ENCODE measurements at places on chromosomes 7 and 10.

DNA sequence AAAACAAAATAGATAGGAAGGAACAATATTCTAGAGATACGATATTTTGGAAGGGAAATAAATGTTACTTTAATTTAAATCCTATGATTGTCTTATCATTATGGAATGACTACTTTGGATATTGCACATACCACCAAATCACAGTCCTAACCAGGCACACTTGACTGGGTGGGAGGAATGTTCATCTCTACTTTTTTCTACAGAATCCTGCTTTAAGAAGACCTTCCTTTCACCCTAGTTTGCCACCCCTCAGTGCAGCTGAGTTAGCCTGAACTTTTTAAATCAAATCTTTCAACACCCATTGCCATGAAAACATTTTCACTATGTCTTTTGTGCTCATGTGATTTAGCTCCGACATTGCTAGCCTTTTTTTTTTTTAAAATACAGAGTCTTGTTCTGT lies 38.1 kb downstream of the RELN start:
- DNase-seq = no peak

GRCh38 chr7:144009361-144009760 lies 9.2 kb downstream of the OR6B1 start:
- DNase-seq = no peak

DNA sequence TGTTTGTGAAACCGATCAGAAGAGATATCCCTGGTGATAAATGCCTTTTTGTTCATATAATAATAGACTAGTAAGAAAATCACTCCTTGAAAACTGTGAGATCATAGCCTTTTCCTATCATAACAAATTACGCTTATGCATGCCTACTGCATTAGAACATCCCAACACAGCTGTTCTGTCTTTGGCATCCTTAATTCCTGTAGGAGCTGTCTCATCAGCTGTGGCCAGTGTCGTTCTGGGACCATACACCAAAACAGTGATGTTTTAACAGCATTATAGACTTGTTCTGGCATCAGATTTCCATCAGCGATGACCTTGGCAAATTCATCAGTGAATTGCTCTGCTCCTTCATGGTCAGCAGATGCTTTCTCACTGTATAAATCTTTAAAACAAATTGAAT lies 423.6 kb upstream of the LRGUK start:
- no peak for DNase-seq

DNA sequence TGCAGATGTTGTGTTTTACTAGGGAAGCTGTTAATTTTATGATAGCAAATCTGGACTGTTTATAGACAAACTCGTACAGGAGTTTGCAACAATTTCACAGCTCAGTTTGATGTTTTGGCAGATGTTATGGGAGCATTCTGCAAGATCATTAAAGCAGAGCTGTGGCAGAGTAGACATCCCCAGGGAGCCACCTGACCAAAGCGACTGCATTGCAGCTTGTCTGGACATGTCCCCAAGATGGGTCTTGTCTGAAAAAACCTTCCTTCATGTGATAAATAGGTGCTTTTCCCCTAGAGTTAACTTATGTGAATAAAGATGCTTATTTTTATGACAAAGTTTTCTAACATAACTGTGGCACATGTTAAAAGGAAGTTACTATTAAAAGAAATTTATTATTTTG lies 91.2 kb upstream of the GPR141 start:
- DNase-seq = no peak

DNA sequence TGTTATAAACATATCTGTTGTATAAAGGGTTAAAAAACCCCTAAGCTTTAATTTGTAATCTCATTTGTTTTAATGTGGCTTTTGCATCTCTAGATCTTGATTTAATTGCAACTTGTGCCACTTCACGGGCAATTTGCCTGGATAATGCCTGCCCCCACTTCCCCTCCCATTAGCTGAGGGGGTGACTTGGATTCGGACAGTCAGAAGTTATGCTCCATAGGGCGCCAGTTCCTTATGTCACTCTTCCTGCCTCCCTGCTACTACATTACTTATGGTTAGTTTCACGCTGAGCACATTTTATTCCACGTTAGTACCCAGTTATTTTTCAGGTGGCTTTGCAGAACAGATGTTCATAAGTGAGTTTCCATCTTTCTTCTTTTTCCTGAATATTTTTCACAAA lies 1015.2 kb upstream of the PHF14 start:
- DNase-seq = no peak

- no peak for DNase-seq
These were observed 31.4 kb upstream of the CREB3L2 start for GRCh38 chr7:138033241-138033640.

DNA sequence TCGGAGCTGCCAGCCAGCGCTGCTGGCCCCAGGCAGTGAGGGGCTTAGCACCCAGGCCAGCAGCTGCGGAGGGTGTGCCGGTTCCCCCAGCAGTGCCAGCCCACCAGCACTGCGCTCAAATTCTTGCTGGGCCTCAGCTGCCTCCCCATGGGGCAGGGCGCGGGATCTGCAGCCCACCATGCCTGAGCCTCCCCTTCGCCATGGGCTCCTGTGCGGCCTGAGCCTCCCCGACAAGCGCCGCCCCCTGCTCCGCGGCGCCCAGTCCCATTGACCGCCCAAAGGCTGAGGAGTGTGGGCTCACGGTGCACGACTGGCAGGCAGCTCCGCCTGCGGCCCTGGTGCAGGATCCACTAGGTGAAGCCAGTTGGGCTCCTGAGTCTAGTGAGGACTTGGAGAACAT lies 525.0 kb downstream of the PTPRN2 start:
- no peak for DNase-seq

DNA sequence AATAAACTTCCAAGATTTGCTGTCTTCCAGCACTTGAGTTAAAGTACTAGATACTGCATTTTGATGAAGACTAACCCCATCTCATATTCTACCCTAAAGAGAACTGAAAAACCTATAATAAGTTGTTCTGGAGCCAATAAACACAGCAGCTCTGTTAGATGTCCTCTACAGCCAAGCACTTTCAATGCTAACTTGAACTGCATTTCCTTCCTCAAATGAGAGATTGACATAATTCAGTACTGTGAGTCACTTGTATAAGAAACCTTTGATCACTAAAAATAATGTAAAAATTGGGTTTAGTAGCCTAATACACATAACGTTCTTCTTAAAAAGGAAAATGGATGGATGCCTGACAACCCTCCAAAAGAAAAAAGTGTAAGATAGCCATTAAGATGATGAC lies 81.3 kb downstream of the ITGB8 start:
- no peak for DNase-seq

DNA sequence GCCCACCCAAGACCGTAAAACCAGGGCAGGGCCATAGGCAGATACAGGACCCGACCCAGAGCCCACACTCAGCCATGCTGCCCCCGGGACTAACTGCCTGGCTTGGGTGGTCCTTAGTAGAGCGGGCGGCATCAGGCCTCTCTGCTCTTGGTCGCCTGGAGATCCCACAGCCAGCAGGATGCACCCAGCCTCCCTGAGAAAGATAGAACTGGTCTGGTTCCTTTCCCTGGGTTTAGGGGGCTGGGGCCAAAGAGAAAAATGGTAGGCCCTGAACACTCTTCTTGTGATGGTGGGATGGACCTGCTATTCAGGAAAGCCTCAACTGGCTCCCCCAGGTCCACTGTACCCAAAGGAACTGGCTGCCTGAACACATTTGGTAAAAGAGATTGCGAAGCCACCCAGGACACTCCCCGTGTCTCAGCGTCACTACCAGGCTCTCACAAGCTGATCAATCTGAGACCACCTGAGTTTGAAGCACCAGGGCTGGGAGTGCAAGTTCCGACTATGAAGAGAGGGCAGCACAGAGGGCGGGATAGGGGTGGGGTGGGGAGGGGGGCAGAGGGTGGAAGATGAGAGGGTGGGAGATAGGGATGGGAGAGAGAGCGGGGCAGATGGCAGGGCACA lies 591.5 kb downstream of the DNAJB6 start:
- no peak for DNase-seq

GRCh38 chr10:86945361-86946212 lies 11.8 kb downstream of the MMRN2 start:
- no peak for DNase-seq

DNA sequence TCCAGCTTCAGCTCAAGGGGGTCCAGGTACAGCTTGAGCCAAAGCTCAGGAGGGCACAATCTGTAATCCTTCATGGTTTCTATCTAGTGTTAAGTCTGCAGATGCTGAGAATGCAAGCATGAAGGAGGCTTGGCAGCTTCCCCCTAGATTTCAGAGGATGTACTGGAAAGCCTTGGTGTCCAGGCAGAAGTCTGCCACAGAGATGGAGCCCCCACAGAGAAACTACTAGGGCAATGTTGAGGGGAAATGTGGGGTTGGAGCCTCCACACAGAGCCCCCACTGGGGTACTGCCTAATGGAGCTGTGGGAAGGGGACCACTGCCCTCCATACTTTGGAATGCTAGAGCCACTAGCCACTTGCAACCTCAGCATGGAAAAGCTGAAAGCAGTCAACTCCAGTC lies 11.4 kb downstream of the ZNF25 start:
- DNase-seq = no peak

DNA sequence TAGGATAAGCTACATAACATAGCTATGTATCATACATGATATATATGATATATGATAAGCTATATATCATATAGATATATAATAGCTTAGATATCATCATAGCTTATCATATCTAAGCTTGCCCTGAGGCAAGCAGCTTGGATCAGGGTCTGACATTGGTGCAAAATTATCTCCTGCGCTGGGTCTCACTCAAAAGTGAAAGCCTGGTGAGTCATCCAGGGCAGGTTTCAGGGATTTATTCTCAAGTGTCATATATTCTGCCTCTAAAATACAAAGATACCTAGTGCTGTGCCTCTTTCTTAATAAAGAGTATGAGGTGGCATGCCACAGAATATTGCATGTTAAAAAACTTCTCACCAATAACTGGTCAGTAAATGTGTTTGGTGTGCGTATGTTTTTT lies 105.9 kb downstream of the CDC14C start:
- DNase-seq = no peak

- no peak for DNase-seq
These were observed 5.2 kb upstream of the HOXA2 start for GRCh38 chr7:27107391-27108381.

DNA sequence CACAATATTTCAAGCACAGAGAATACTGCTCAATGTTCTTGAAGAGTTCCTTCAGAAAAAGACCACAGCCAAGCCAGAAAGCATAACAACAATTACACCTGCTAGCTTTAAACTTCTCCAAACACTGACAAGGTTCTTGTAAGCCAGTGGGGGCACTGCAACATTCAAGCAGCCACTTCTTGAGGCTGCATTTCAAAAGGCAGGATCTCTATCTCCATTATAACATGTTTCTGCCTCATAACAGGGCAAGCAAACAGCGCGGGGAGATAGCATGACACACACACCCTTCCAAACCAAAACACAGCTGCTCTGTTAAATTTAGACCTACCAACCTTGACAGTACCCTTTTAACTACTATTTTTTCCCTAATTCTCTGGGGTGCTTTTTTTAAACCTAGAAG lies 30.8 kb downstream of the CHCHD3 start:
- no peak for DNase-seq

- no peak for DNase-seq
These were observed 307.9 kb downstream of the PRKG1 start for GRCh38 chr10:51382181-51382580.

GRCh38 chr7:86768967-86769760 lies 125.5 kb downstream of the GRM3 start:
- DNase-seq = no peak

- DNase-seq = no peak
These were observed 10.3 kb downstream of the TMEM106B start for GRCh38 chr7:12221414-12221813.

- peak; percentile 88 for DNase-seq
These were observed 14.7 kb downstream of the LZTS2 start for GRCh38 chr10:101014230-101014884.

DNA sequence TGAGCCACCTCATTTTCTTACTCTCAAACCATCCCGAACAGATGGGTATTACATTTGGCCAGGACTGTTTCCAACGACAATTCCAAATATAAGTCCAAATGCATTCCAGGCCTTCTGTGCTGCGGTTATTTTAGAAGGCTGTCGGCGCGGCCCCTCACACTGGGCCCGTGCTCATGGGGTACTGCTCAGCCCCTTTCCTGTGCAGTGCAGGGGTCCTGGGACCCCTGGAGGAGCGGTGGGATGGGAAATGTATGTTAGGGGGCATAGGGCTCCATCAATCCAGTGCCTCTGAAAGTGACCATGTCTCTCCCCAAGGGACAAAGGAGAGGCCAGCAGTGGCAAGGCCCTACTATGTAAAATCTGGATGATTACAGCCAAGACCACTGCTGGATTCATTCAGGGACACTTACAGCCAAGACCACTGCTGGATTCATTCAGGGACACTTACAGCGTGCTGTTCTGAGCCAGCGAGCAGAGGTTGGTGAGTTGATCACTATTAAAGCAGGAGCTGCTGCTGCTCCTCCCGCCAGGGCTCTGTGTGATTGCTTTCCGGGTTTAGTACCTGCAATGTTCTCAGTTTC lies 66.3 kb downstream of the CHST15 start:
- no peak for DNase-seq

GRCh38 chr7:1290026-1290678 lies 57.5 kb downstream of the UNCX start:
- peak; percentile 45 for DNase-seq

GRCh38 chr7:130490888-130491804 lies 739 bp upstream of the MEST start:
- DNase-seq = peak; percentile 77

GRCh38 chr7:103130901-103131624 lies 17.8 kb downstream of the NAPEPLD start:
- DNase-seq = no peak

- DNase-seq = no peak
These were observed 1240.4 kb downstream of the GATA3 start for GRCh38 chr10:9294865-9295264.

GRCh38 chr10:17394854-17395253 lies 59.5 kb downstream of the ST8SIA6 start:
- no peak for DNase-seq

DNA sequence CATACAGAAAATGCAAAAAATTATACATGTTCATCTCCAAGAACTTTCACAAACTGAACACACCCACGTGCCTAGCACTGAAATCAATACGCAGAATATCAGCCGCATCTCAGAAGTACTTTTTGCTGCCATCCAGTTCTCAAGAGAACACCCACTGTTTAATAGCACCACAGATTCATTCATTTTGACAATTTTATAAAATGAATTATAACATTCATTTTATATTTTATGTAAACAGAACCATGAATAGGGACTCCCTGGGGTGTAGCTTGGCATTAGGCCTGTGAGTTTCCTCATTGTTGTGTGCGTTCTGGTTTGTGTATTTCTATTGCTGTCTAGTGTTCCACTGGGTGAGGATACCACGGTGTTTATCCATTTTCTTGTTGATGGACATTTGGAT lies 77.3 kb upstream of the PIP4K2A start:
- no peak for DNase-seq

DNA sequence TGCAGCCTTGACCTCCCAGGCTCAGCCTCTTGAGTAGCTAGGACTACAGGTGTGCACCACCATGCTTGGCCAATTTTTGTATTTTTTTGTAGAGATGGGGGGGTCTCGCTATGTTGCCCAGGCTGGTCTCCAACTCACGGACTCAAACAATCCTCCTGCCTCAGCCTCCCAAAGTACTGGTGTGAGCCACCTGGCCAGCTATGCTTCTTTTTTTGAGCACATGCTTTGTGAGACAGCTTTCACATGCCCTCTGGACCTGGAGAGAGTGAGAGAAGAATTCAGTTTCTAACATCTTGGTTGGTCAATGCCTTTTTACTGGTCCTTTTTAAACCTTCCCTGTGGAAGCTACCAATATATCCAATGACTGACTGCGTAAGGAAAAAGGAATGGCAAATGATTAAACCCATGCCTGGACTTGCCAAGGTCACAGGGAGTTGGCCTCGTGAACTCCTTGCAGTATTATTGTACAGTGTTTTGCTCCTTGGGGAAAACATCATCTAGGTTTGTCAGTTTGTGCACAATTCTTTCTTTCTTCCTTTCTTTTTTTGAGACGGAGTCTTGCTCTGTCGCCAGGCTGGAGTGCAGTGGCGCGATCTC lies 6.2 kb upstream of the FOXK1 start:
- DNase-seq = no peak
